ENCODE measurements at places on chromosomes 12 and 14. TPM values are rescaled to one million over a fixed set of nuclear protein-coding genes. Genes with fewer than 3 reads are reported as not detected.

The PLA2G1B gene
- total RNA-seq: 0.24 TPM

The PPP1R1A gene
- total RNA-seq: 0.18 TPM

The SLC16A7 gene
- 0.20 TPM for total RNA-seq

The PRIMA1 gene
- total RNA-seq: 0.39 TPM

The ZNF891 gene
- 0.44 TPM for total RNA-seq

The HPD gene
- 1.8 TPM for total RNA-seq

The CISTR gene
- total RNA-seq: not detected

The ETFRF1 gene
- 12.0 TPM for total RNA-seq

The PRH1 gene
- 1.7 TPM for total RNA-seq

The ANO4 gene
- total RNA-seq: not detected

The RTRAF gene
- total RNA-seq: 269 TPM

The NTS gene
- 57.2 TPM for total RNA-seq

The PTHLH gene
- total RNA-seq: 29.3 TPM

The NFE2 gene
- total RNA-seq: 0.11 TPM

The C14orf132 gene
- total RNA-seq: 5.3 TPM

The ACOT4 gene
- total RNA-seq: 1.9 TPM

The ULK1 gene
- 41.0 TPM for total RNA-seq

The DBX2 gene
- total RNA-seq: not detected

The OR6C3 gene
- not detected for total RNA-seq

The PNMA1 gene
- total RNA-seq: 67.3 TPM

The RASSF9 gene
- total RNA-seq: 0.67 TPM

The RND1 gene
- total RNA-seq: 17.8 TPM
